ENCODE measurements at places on chromosomes 4 and X.

GRCh38 chr4:124940387-124940786 lies 227.9 kb upstream of the ANKRD50 start:
- no peak for DNase-seq

DNA sequence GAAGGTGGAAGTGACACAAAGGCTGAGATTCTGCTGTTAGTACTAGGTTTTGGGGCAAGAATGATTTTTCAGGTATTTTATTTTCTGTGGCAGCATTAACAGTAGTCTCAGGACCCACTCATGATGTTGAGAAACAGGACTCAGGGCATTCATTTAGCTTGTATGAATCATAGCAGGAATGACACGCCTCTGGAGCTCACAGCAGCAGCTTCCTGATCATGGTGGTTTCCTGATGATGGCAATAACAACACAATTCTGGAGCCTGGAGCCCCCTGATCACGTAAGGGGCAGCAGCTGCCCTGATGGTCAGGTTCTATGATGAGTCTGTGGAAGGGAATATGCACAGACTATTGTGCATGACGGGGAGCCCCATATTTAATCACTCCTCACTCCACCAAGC lies 47.0 kb downstream of the TASL start:
- DNase-seq = no peak

GRCh38 chr4:3037957-3038461 lies 36.3 kb downstream of the HTT-AS start:
- DNase-seq = no peak

DNA sequence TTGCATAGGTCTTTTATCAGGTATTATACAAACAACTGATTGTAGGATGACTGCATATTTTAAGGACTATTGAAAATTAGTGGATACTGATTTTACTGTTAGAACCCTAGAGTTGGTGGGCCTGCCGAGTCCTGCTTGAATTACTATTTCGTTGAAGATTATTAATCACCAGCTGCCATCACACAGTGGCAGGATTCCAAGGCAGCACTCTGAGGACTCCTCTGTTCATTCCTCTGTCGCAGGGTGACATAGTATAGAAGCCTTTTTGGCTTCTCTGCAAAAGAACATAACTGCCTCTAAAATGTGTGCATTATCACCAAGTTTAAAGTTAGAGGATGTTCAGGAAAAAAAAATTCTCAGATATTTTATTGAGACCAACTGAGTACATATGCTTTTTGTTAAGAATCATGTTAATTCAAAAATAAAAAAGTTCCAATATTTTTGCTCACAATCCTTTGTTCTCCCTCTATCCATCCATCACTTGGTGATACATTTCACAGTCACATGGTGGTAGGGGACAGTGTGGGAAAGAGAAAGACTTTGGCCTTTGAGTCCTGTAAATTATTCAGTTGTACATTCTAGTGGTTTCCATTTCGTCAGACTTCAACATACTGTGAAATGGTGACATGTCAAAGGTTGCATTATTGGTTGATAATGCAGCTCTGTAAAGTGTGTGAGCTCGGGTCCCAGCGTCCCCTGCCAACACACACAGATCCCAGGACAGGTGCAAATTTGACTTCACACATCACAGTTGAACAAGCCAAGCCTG lies 332.5 kb downstream of the GRID2 start:
- DNase-seq = no peak

- DNase-seq = no peak
Observed at GRCh38 chr4:189084671-189085070, 856.0 kb upstream of the FRG1 start.

Data from breast epithelium (tissue), 4 donors.